ENCODE measurements at places on chromosomes 1 and 21.

DNA sequence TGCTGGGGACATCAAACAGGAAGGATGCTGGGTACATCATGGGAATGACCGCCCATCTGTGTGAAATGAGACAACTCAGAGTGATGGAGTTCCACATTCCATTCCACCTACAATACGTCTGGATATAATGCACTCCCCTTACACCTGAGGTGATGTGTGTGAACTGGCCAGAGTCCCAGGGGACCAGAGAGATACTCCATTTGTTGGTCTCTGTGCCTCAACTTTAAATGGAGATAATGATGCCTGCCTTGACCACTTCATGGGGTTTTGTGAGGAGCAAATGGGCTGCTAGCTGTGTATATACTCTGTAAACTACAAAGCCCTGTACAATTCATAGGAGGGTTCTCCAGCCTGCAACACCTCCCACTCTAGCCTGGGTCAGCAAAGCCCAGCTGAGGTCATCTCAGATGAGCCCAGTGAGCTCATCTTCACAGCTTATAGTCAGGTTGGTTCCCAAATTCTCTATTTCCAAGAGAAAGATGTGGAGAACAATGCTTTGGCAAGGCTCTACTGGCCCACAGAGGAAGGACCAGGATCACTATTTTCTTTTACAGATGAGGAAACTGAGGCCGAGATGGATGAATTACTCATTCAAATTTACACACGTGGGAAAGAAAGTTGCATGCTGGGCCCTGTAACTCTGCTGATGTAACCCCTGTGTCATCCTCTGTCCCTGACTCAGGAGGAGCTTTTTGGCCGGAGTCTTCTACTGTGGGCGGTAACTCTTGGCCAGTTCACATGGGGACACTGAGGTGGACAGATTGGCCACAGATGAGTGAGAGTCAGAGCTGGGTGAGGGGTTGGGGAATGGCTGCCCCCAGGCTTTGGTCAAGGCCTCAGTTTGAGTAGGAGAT is 105.6 kb upstream of the GCLM start:
- no peak for DNase-seq

DNA sequence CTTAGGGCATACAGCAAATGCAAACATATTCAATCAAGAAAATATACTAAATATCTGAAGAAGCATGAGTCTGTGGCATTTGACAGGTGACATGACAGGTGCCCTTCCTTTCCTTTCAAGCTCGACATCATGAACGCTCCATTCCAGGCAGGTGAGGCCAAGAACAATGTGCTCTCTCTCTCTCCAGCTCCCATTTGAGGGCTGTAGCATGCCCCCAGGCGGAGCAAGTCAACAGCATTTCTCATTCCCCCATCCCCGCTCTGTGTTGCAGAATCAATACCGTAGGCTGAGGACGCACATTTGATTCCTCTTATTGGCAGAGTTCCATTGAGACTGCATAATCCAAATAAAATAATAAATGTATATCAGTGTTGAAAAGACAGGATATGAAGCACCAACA is 24.6 kb upstream of the PLPPR4 start:
- no peak for DNase-seq

- DNase-seq, result no peak
Measured at GRCh38 chr1:208919371-208919770, 664.1 kb upstream of the CAMK1G start.

GRCh38 chr21:23131177-23131576 is 2133.0 kb downstream of the NCAM2 start:
- DNase-seq, result no peak

- peak; percentile 47 for DNase-seq
Measured at GRCh38 chr1:182601416-182601786, 2.8 kb downstream of the RGS16 start.

All from activated gamma-delta T cell treated with anti-CD3 and anti-CD28 coated beads, Interleukin-2, amount 50 U/mL, for 16 hours (primary cell).